ENCODE measurements at places on chromosomes 1 and 21.

- DNase-seq = no peak
Observed at GRCh38 chr1:33436557-33437285, 5.8 kb upstream of the PHC2 start.

DNA sequence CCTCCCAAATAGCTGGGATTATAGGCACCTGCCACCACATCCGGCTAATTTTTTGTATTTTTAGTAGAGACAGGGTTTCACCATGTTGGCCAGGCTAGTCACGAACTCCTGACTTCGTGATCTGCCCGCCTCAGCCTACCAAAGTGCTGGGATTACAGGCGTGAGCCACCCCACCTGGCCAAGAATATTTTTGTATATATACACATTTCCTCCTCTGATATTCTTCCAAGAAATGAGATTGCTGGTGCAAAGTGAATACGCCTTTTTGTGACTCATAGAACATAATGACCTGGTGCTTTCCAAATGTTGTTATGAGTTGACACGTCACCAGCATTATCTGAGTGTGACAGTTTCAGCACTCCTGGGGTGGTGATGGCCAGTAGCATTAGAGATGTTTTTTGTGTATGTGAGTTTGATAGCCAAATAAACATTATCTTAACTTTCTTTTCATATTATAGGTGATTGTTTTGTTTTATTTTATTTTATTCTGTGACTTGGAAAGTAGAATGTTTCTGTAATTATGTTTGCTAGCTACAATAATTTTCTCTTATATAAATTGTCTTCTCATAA is 54.9 kb downstream of the KCNK1 start:
- DNase-seq = peak; percentile 77

DNA sequence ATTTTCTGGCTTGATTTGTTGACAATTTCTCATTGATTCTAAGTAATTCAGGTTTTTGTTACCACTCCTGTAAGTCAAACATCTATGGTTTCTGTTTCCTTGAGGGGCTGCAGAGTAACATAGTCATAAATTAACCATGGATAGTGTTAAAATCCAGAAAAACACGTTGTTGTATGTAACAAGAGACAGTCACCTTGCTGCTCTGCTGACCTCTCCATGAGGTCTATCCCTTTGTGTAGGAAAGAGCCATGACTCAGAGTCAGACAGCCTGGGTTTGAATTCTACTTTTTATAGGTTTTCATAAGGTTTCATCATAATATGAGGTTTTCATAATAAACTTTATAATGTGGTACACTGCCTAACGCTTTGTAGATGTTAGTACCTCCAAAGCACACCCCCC is 27.6 kb upstream of the NBL1 start:
- DNase-seq = peak; percentile 20

DNA sequence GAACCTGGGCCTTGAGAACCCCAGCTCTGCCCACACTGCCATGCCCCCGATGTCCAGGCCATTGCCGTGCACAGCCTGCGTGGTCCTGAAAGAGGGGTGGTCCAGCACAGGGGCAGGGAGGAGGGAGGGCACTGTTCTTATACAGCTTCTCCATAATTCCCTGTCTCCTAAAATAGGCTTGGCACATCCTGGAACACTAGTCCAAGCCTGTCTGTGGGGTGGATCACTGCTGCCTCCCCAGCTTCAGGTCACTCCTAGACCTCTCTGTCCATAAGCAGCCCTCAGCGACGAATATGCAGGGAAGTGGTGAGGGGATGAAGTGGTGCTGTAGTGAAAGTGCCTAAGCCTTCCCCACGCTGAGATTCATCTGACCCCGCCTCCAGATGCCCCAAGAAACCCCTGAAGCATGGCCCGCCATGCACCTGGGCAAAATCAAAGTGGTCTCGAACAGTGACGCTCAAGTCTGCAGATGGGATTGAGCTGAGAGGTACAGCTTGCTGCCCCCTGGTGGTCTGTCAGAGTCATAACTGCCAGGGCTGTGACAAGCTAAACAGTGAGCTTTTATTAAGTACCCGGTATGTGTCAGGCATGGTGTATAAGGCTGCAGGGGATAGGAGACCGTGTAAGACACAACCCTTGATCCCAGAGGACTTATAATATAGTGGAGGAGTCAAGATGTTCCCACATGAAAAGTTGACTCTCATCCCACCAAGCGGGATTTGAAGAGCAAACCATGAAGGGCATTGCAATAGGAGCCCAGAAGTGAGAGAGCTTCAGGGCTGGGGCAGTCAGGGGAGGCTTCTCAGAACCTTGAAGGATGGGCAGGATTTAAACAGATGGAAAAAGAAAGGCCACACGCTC is 66.6 kb downstream of the FAM163A start:
- peak; percentile 57 for DNase-seq

DNA sequence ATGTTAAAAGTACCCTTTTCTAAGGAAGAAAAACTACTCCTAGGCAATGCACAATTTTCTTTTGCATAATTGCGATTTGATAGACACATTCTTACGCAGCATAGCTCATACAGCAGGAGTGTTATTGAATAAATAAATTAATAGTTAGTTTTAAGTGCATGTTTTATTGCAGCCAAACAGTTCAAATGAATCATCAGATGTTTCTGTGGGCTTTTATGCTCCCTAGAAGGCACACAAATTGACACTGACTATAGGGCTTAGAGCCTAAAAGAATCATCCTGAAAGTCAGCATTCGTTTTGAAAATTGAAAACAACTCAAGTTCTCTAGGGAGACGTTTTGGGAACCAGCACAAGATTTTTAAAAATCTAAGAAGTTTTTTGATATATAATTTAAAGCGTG is 411.9 kb downstream of the HLX start:
- DNase-seq = no peak

DNA sequence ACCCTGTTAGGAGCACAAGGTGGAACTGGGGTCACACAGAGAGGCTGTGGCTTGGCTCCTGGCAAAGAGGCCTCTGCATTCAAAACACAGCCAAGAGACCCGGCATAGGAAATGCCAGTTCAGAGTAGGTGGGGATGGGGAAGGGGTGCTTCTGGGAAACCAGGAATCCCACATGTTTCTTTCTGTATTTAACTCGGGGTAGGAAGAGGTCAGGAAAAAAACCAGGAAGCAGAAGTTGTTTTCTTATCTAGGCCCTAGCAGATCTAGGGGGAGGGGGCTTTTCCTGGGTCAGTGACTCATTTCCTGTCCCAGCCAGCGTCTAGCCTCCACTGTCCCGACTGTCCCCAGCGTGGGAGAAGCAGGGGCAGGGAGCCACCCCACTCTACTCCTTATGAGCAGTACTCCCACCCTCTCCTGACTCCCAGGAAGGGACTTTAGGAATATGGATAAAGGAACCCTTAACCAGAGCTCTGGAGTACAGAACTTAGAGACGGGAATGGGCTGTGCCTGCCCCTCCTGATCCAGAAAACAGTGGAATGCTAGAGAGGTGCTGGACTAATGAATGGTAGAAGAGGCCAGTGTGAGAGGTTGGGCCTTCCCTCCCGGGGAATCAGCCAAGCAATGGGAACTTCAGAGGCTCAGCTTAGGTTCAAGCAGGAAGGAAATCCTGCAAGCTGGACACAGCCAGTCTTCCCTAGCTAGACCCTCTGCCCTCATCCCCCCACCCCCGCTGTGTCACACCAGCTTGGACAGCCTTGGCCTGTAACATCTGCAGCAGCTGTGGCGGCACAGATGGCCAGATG is 5.7 kb downstream of the FHL3 start:
- DNase-seq = no peak

DNA sequence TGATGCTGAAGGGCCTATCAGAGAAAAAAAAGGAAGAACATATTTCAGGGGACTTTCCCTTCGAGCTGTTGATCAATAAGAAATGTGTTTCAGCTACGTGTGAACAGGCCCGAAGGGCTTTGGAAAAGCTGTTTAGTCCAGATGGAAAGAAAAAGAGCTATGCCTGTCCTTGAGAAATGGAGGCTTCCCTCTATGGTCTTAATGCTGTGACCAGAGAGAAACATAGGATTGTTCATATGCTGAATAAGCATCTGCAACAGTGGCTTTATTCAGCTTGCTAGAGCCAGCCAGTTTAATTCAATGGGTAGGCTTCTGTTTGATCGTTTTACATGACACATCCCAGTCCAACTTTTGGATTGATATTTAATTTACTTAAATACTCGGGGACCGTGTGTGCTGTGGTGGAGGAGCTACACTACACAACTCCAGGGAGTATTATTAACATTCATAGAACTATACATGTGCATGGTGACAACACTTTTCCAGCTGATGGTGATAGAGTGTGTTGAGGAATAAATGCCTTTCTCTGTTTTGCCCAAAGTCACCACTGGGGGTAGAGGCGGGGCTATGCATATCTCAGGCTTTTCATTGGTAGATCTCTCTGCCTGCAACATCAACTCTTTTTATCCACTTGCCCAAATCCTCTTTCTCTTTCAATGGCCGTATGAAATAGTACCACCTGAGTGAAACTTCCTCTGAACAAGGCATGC is 106.7 kb upstream of the C8B start:
- no peak for DNase-seq

DNA sequence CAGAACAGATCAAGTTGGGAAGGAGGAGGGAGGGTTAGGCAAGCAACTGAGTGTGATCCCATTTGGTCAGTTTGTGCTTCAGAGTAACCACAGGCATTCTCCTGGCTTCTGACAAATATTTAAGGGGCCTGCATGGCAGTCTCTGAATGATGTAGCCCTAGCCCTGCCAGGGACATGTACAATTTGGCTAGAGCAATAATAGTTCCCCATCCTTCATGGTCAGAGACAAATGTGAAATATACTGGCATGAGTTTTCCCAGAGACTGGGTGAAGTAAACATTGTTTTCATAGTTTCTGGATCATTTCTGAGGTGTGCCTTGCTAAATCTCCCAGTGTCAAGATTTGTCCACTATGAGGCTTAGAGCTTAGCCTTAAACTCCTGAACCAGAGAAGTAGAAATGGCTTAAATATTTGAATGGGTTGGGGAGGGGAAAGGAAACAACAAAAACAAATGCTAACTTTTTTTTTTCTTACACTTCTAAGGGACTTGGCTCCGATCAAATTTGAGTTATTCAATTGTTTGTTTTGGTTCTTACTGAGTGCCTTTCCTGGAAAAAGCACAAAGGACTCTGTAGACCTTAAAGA is 42.0 kb upstream of the UBE2U start:
- DNase-seq = no peak

DNA sequence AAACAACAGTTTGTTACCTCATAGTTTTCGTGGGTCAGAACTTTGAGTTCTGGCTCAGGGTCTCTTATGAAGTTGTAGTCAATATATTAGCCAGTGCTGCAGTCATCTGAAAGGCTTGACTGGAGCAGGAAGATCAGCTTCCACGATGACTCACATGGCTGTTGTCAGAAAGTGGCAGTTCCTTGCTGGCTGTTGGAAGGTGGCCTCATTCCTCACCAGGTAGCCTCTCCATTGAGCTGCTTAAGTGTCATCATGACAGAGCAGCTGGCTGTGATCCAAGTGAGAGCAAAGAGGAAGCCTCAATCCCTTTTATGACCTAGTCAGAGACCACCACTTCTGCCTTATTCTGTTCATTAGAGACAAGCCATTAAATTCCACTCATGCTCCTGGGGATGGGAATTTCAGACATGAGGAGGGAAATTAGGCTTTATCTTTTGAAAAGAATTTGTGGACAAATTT is 5.6 kb downstream of the OSBPL9 start:
- DNase-seq = peak; percentile 69

GRCh38 chr1:105544475-105544874 is 1512.0 kb upstream of the PRMT6 start:
- no peak for DNase-seq

DNA sequence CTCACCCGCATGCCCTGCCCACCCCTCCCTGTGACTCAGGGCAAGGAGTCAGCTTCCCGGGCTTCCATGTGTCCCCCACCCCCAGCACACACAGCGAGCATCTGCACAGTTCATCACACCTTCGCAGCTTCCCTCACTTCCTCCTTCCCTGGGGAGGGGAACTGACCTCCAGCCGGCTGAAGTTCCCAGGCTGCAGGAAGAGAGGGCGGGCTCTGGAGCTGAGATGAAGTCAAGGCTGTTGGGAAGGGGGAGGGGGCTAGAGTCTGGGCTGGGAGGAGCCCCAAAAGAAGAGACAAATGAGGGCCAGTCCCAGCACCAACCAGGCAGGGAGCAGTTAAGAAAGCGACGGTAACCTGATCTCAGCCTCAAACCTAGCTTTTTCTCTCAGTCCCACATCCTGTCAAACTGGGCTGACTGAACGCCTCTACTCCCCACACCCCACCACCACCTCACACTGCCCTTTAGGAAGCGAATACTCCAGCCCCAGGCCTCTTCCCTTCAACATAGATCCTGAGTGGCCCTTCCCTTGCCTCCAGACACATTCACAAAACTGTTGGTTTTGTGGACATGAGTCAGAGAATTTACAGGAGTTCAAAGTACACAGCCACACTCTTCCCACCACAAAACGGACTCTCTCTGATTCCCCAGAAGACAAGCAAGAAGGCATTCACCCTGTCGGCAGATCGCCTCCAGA is 1.8 kb downstream of the RHOC start:
- DNase-seq = peak; percentile 91

DNA sequence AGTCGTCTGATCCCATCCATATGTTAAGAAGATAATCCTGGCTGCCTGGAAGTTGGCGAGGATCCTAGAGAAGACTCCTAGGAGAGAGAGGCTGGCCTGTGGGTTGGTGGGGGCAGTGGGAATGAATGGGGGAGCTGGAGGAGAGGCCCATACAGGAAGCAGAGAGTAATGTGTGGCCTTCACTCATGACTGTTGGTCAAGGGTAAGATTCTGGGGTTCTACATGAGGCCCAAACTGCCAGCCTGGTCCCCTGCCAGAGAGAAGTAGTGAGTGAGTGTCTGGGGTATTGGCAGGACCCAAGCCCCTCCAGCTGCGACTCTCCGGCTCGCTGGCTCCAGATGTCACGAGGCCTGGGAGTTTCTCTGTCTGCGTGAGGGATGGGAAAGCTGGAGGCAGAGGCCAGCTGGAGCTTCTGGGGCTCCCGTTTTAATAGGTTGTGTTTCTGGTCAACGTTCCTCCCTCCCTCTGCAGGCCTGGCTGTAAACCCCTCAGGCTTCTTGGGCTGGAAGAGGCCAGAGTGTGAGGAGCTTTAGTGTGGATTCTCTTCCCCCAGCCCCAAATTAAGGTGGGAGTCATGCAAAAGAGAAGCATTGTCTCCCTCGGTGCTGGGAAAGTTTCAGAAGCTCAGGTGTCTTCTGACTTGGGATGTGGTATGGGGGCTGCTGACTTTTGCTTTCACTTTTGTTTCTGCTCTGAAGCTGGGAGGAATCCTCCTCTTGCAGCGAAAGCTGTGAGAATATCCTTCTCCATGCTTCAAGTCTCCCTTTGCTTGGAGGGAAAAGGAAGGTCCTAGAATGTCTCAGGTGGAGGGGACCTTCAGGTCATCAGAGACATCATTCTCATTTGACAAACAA is 2.6 kb downstream of the TMEM51 start:
- DNase-seq = no peak

- no peak for DNase-seq
Observed at GRCh38 chr21:34706337-34706736, 37.5 kb downstream of the CLIC6 start.

GRCh38 chr1:53274026-53274425 is 35.7 kb upstream of the MAGOH start:
- DNase-seq = no peak

- no peak for DNase-seq
Observed at GRCh38 chr1:224287714-224288113, 42.3 kb downstream of the NVL start.

All from RWPE1 (cell line).